ENCODE measurements at places on chromosomes 4 and X.

- DNase-seq: no peak
These were observed 83.4 kb downstream of the TMEM164 start for GRCh38 chrX:110086162-110086915.

DNA sequence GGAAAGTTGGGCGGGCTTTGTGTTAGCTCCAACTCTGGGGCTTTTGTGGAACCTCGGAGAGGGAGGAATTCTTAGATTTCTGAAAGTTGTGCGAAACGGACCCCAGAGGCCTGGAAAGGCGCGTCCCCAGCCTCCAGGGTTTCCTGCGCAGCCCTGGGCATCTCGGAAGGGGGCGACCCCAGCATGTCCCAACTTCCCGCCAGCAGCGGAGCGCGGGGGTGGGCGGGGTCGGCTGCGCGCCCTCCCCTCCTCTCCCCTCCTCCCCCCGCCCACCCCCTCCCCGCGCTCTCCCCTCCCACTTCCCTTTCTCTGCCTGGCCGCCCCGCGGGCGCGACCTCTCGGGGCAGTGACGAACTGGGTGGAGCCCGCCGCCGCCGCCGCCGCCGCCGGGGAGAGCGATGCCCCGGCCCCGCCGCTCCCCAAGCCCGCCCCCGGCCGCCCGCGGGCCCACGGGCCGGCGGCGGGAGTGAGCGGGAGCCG, 16.8 kb downstream of the PTTG2 start:
- peak; percentile 75 for DNase-seq

DNA sequence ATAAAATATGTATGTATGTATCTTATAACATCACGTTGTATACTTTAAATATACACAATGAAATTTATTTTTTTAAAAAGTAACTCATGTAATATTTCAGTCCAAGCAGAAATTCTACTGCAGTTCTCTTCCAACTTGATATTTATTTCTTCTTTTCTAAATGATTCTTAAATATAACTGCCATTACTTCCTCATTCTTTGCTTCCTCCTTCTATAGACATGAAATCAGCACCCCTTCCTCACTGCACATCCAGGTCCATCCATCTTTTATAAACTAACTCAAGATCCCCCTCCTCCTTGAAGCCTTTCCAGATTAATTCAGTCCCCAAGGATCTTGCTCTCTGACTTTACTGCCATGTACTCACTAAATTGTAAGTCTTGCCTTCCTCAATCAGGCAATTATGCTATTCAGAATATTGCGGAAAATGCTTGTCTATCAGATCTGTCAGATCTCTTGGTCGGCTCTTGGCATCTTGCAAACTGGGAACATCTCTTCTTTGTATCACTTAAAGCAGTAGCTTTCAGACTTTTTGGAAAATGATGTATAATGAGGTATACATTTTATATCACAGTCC, 3.7 kb downstream of the GPRIN3 start:
- DNase-seq: no peak

DNA sequence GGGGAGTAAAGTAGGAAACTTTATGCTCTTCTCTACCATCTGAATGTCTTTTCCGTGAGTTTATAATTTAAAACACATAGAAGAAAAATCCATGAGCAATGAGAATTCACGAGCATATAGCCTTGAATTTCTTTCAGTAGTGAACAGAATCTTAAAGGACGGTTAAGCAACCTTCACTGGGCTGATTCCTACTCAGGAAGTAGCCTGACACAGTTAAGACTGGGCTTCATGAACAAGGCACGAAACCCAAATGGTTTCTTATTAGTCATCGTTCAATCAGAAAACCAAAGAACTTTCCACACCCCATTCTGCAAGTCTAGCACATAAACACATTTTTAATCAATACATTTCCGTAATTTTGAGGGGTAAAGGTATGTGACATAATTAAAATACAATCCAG, 95.8 kb downstream of the SH3KBP1 start:
- no peak for DNase-seq

DNA sequence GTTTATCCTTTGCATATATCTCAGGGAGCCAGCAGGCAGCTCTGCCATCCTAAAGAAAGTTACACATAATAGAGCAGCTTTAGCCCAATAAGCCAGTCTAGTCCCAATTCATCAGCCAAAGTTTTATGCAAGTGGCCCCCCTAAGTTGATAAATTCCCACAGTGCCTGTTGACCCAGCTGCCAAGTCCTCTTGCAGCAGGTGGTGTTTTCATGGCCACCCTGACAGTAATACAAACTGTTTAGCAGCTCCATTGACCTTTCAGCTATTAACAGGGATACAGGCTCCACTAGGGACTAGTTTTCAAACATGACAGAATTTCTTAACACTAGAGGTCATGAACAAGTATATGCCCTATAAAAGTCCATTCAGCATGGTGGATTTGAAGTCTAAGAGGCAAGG, 77.5 kb downstream of the HHIP start:
- no peak for DNase-seq

Data from activated CD4-positive, alpha-beta T cell treated with anti-CD3 and anti-CD28 coated beads, Interleukin-2, amount 50 U/mL, for 1 hour (primary cell).